ENCODE measurements at places on chromosomes 1 and 21.

DNA sequence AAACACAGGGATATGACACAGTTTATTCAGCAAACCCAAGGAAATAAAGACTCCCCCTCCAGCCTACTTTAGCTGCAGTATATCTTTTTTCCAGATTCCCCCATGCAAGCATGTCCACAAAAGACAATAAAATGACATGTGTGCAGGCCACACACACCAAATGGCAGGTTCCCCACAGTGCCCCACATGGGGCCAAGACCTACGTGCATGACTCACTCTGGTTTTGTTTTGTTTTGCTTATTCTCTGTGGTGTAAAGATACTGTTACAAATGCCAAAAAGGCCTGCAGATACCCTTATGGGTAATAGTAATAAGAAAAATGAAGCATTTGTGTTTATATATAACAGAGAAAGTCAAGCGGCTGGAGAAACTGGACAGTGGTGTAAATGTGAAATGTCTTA lies 71.6 kb downstream of the RD3 start:
- DNase-seq, result no peak

GRCh38 chr1:27086026-27086425 lies 68.9 kb downstream of the SLC9A1 start:
- no peak for DNase-seq

DNA sequence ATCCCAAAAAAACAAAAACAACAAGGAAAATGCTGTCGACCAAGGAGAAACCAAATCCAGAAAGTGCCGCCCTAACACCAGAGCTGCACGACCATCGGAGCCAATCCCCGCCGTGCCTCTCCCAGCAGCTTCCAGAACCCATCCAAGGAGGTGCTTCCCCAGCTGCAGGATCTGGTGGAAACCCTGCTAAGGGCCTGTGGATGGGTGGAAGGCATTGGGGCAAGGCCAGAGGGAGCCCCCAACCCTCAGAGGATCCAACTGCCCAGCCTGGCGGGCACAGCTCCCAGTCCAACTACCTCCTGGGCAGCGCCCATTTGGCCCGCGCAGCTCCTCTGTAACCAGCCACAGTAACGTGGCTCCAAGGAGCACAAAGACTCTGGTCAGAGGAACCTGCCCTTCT lies 81.6 kb downstream of the NPHP4 start:
- no peak for DNase-seq

GRCh38 chr1:236509647-236510401 lies 14.0 kb upstream of the LGALS8 start:
- no peak for DNase-seq

DNA sequence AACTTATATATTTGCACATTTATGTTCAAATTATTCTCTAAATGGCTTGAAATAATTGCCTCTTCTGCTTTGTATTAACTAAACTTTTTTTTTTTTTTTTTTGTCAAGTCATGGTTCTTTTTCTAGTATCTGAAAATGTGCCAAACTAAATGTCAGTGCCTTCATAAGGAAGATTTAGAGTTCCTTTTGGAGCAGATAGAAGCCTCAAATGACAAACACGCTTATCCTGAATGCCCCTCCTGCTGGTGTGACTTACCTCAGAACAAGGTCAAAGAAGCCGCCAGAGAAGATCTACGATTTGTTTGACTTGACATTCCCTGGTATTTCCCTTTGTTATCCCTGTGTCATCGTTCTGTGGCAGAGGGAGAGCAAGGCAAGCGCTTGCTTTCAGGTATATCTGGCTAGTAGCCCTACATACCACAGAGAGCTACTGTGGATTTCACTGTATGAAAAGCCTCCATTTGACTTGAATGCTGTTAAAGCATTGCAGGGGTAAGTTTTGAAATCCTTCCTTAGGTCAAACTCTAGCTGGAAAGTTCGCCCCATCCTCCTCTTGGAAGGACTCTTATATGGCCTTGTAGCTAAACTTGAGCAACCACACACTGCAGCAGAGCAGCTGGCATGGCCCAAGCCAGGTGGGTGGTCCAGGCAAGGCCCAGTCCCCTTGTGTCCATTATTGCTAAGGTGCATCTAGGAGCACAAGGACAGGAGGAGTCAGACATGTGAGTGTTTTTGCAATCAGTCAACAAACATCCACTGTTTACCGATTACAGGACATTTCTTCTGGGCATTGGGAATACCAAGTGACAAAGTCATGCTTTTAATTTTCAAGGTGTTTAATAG lies 285.4 kb upstream of the USP25 start:
- DNase-seq, result no peak

DNA sequence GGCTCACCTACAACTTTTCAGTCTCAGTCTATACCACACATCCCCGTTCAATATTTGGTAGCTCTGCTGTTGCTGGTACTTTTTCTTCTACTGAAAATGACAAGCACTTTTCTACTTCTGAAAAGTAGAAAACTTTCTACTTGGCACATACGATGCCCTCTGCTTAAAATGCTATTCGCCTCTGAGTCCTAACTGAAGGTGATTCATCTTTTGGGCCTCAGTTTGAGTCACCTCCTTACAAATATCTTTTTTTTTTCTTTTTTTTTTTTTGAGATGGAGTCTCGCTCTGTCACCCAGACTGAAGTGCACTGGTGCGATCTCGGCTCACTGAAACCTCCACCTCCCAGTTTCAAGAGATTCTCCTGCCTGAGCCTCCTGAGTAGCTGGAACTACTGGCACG lies 136.0 kb upstream of the CYYR1 start:
- DNase-seq, result no peak

DNA sequence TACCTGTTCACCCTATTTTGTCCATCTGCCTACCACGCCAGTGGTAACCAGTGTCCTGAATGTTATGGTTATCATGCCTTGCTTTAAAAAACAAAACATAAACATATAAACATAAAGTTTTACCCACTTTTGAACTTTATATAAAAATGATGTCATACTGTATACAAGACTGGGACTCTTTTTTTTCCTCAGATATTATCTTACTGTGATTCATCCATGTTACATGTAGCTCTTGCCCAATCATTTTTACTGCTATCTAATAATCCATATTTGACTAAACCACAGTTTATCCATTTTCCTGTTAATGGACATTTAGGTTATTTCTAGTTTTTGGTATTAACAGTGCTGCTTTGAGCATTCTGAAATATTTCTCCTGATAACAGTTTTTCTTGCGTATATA lies 78.8 kb downstream of the GPR161 start:
- DNase-seq, result no peak

DNA sequence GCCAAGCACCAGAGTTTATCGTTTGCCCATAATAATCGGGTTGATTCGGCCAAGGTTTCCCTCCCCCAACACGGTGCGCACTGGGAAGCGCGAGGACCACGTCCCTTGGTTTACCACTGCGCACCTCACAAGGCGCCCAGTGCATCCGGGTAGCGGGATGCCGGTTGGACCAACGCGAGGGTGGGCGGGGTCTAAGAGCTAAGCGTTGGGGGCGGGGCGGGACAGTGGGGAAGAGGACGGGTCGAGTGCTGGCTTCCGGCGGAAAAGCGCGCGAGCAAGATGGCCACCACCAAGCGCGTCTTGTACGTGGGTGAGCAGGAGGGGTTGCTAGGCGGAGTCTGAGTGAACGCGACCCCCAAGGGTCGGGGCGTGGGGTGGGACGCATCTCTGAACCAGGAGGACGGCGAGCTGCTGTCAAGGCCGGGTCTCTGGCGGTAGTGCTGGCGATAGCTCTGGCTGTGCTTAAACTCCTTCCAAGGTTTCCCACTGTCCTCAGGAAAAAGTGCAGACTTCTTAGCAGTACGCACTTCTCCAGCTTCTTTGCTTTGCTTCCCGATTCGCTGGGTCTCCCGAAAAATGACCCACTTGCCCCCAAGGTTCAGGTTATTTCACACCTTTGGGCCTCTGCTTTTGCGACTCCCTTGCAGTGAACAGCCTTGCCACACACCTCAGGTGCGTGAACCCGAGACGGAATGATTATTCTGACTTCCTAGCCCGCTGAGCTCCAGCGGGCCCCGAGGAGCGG lies at the start of gene PPIE:
TSS of gene PPIE (plus strand) at position 261 of the 745 bp plus-strand sequence. CDS start at position 280, 19 bp downstream.
- DNase-seq, result peak; percentile 95

- DNase-seq, result no peak
Observed at GRCh38 chr1:84412316-84412942, 14.1 kb downstream of the DNASE2B start.

- DNase-seq, result no peak
Observed at GRCh38 chr1:54095546-54096226, 42.3 kb downstream of the TCEANC2 start.

DNA sequence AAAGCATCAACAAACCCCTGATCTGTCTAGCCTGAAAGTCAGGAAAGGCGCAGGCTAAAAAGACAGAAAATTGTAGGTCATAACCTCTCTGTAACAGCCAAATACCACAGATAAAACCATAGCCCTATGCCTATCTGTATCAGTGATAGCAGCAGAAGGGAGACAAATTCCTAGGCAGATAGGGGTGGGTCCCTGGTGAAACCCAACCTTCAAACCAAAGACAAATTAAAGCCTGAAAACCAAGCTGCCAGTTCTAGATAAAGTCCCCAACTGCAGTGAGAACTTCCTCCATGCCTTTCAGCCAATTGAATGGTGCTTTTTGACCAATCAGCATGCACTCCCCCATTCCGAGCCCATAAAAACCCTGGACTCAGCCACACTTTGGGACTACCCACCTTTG lies 115.3 kb downstream of the NTPCR start:
- no peak for DNase-seq

DNA sequence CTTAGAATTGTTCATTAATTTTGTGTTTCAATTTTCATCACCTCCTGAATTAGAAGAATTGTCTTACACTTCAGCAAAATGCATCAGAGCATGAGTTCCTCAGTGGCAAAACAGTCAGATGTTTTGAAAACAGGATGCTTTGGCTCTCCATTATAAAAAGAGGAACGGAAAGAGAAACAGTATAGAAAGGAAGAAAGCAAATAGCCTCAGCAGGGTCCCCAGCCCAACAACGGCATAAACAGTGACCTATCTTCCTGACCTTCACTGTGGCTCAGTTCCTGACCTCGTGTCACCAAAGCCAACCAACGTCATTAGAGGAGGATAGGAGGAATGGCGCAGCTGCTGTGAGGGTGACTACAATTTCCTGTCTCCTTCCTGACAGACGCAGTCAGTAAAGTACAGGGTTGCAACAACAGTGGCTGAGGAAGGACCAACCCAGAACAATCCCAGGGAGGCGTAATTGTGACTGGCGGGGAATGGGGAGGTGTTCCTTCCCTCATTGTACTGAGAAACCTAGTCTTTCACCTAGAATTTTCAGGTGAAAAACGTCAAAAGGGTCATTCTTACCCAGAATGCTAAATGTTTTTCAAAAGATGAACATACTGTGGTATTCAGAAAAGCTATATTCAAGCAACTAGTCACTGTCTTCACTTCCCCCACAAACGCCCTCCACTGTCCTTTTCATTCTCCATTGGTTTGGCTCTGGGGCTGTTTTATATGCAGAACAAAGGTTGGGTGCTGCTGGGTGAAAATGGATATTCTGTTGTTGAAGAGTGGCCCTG lies 197.9 kb upstream of the SGIP1 start:
- DNase-seq, result peak; percentile 72

DNA sequence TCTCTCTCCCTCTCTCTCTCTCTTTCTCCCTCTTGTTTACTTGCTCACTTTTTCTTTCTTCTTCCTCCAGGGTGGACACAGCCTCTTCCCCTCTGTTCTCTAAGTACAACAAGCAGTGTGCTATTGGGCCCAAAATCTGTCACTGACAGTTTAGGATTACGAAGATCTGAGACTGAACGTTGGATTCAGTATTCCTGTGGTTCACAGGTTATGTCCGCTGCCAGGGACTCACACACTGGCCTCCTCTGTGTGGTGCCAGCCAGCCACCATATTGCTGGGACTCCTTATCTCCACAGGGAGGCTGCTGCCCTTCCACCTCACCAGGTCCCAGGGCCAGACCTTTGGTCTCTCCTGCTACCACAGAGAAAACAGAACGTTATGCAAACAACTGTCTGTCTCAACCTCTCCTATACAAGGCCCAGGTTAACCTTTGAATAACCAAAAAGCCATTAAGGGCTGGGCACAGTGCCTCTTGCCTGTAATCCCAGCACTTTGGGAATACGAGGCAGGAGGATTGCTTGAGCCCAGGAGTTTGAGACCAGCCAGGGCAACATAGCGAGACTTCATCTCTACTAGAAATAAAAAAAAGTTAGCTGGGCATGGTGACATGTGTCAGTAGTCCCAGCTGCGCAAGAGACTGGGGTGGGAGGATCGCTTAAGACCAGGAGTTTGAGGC lies 171.9 kb upstream of the RAB4A start:
- no peak for DNase-seq

DNA sequence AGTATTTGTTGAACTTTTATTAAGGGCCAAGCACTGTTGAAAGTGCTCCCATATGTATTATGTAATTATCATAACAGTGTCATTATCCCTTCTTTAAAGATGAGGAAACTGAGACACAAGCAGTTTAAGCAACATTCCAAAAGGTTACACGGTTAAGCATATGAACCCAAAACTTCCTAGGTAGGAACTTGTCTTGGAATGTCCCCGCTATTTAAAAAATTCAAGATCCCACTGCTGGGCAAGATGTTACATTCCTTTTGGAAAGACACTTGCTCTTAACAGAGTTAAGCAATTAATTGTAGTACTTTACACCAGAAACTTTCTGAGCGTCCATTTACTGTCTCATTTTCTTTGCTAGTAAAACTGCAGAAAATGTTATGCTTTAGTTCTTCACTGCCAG lies 15.6 kb downstream of the LMO4 start:
- no peak for DNase-seq

GRCh38 chr1:156856282-156856785 lies 2.6 kb downstream of the INSRR start:
- no peak for DNase-seq

- no peak for DNase-seq
Observed at GRCh38 chr1:112744009-112744578, 29.0 kb upstream of the PPM1J start.

DNA sequence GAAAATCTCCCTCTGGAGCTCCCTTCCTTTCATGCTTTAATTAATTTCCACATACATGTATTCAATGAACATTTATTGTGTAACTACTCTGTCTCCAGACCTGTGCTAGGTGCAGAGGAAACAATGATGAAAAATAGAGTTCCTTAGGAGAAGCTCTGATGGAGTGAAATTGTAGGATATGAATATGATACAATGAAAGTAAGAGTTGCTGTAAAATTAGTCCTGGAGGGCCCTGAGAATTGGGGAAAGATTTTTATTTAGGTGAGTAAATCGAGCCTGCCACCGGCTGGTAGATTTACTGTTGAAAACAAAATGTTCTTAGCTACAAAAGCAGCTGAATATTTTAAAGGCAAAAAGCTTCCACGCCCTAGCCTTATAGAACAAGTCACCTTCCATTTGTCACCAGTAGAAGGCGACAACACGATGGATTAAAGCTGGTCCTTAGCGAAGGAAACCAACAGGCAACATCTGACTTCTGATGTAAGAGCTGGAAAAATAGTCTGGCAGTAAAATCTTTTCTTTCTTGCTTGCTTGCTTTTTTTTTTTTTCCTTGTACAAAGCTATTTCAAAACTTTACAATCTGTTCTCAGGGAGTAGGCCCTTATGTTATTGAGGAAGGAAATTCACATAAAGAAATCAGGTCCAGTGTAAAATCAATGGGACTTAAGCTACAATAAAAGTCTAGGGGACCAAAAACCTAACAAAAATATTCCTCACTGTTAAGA lies 82.0 kb upstream of the ROR1 start:
- DNase-seq, result peak; percentile 17

DNA sequence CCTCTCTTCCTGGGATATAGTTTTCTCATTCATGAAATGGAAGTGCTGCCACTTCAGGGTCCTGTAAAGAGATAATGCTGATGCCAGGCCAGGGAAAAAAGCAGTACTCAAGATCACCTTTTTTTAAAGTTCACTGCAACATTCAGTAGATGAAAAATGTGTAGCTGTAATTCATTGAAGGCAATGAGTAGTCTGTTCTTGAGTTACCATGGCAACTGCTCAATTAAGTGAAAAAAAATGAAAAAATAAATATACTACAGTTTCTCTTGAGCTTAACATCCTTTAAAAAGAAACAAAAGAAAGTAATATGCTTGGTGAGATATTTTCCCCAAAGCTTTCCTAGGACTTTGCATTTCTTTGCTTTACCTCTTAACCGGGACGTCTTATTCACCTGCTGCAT lies 183.3 kb downstream of the AK5 start:
- no peak for DNase-seq

Data from CD4-positive, alpha-beta T cell treated with Interleukin-6 at 100 ng/mL for 8 hours (primary cell).